Stimulated activated CD8-positive, alpha-beta memory T cell treated with anti-CD3 and anti-CD28 coated beads, Interleukin-12 subunit alpha, Interleukin-12 subunit beta, amount 100 ng/mL, for 1 hour (primary cell): ENCODE measurements at places on chromosomes 4 and X.

DNA sequence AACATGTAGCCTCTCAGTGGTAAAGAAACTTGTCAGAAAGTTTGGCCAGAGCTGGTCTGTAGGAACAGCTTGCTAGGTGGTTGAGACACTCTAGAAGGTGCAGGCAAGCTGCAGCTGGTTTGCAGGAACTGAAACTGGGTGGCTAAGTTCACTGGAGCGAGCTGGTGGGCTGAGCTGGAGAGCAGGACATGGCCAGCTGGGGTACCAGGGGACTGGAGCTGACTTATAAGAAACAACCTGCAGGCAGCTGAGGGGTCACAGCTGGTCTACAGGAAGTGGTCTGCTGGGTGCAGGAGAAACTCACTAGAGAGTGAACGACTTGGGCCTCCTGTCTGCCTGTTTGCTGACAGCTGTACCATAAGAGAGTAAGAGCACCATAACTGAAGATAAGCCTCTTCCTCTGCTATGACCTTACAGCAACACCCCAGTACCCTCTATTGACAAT, 157.1 kb upstream of the LNX1 start:
- no peak for DNase-seq

- no peak for DNase-seq
These were observed 93.2 kb downstream of the KDR start for GRCh38 chr4:55032179-55032578.

DNA sequence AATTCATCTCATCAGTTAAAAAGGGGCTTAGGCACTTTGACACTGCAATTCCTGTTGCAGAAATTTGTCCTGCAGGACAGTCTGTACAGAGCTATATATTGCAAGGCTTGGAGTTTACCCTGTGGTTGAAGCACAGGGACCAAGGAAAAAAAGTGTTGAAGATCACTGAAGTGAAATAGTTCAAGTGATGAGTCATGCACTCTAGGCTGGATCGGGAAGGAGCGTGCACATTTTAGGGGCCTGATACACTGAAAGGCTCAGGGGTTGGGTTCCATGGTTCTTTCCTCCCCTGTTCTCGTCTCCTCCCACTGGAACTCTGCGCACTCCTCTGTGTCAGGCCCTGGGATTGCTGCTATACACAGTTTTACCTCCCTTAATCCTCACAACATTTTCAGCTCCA, 104.9 kb upstream of the ARMCX2 start:
- DNase-seq, result no peak

GRCh38 chr4:15938182-15938581, 358 bp downstream of the FGFBP1 start:
- no peak for DNase-seq

GRCh38 chr4:42348247-42348646, 49.0 kb upstream of the SHISA3 start:
- DNase-seq, result no peak

DNA sequence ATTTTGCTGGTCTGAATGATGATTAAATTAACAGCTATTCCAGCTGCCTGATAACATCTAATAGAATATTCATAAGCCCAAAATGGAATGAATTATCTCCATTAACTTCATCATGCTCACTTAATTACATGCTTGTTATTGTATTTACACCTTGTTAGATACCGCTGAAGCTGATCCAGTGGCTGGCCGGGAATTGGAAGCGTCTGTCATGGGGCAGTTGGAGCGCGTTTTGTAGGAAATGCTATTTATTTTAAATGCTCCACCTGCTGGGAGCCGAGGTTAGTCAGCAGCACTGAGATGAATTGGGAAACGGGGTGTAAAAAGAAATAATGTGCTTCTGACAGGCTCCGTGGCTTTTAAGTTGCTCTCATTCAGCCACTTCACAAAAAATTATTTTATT, 25.2 kb downstream of the ARX start:
- no peak for DNase-seq

DNA sequence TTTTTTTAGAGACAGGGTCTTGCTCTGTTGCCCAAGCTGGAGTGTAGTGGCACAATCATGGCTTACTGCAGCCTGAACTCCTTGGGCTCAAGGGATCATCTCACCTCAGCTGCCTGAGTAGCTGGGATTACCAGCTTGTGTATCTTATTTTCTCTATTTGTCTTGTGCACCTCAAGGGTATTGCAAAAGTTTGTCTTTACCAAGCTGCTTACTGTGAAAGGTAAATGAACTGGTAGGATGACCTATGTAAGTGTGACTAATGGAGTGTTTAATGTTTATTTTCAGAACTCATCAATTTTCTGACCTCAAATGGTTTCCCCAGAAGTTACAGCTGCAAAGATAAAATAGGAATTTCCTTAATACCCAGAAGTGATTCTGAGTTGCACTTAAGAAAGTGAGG, 5.3 kb upstream of the FGA start:
- DNase-seq, result no peak

DNA sequence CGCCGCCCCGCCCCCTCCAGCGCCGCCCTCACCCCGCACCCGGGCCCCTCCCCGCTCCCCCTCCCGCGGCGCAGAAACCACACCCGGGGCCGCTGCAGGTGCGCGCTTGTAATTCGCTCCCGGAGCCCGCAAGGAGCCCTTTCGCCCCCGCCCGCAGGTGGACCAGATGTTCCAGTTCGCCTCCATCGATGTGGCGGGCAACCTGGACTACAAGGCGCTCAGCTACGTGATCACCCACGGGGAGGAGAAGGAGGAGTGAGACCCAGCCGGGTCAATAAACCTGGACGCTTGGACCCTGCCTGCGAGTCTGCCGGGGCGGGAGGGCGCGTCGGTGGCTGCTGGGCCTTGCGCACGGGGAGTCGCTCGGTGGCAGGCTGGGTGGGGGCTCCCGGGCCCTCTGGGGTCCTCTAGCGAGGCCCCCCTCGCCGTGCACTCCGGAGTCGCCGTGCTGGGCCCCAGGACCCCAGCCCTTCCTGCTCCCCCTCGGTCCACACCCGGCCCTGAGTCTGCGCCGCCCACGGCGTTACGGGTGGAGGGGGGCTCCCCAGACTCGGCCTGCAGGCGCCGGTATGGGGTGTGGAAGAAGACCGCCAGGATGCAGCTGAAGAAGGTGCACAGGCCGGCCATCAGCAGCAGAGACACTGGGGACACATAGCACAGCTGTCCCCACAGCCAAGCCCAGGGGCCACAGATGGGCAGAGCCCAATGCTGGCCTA, 7.1 kb downstream of the SLC49A3 start:
- DNase-seq, result no peak

- no peak for DNase-seq
These were observed 470.0 kb upstream of the INTU start for GRCh38 chr4:127162741-127163140.

- DNase-seq, result no peak
These were observed 69.4 kb upstream of the PRDM5 start for GRCh38 chr4:120991885-120992284.

DNA sequence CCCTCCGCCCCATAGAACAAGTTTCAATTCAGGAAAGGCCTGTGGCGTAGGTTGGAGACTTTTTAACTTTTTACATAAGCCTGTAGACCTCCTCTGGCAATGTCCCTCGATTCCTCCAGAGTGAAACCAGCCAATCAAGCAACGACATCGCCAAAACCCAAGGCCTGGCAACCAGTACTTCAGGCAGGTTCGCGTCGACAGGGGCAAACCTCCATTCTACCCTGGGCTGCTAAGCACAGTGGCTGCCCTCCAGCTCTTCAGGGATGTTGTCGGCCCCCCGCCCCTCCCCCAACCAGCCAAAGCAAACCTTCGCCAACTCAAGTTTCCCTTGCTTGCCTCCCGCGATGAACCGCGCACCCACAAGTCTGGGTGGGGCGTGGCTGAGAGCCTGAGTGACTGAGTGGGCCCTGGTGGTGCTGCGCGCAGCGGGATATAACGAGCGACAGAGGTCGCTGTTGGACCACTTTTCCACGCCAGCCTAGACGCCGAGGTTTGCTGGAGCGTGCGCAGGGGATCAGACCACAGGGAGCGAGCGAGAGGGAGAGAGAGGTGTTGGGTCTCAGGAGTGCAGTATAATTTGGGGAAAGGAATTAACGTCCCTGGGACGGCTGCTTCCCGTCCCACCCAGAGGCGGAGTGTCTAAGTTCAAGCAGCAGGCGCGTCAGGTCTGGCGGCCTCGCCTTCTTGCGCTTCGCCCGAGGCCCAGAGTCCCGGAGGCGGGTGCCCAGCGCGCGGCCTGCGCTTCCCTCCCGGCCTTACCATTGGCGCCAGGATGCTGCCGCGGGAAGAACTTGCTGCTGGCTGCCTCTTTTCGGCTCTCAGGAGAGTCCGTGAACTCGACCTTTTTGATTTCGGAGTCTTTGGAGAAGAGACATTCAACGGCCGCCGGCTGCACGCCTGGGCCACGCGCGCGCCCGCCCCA, 9.0 kb upstream of the PITX2 start:
- DNase-seq, result no peak

- DNase-seq, result no peak
These were observed 13.4 kb upstream of the COL25A1 start for GRCh38 chr4:109315818-109316217.

DNA sequence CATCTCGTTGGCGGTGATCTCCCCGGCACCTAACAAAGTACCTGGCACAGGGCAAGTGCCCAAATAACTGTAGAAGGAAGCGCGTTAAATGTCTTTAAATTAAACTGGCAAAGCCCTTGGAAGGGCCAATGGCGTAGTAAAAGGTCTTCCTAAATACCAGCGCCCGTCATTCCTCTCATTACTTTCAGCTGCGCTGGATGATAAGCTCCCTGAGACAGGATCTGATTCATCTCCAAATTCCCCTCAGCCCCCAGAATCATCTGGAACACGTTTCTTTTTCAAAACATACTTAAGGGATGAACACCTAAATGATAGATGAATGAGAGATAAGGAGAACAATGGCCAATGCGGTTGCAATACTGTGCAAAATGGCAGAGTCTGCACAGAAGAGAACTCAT, 95.1 kb downstream of the AFAP1 start:
- no peak for DNase-seq

- no peak for DNase-seq
These were observed 104.1 kb upstream of the MCF2 start for GRCh38 chrX:139811942-139812629.

- no peak for DNase-seq
These were observed 60.8 kb downstream of the DLG3 start for GRCh38 chrX:70505451-70505841.

GRCh38 chr4:142085513-142086292, 449.3 kb downstream of the IL15 start:
- DNase-seq, result no peak

DNA sequence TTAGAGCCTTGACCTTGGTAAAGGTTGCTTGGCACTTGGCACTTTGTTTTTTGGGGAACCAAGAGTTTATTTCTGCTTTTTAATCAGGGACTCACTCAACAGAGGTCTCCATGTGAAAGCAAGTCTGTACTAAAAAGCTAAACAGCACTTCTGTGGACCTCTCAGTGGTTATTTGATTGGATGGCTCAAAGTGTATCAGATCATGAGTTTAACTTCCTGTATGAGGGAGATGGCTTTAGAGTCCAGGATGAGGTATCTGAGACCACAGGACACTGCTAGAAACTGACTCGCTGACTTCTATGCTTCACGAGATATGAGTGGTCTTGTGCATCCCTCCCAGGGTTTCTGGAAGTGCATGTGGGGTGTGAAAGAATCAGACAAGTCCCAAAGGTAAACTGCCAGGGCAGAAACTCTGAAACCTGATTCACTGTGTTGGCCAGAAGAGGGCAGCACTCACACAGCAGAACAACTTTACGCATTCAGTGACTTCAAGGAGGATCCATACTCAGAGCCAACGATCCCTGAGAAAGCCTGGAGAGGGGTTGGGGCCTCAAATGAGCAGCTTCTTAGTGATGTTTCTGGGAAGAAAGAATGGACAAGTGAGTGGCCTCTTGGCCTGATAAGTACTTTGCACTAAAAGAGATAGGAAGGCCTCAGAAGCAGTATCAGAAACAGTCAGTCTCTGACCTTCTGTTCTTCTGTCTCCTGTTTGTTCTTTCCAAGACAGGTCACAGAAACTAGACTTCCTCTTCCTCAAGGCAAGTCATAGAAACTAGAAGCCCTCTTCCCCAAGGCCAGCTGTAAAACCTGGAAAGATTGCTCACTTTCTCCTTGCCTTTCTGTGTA, 220.3 kb upstream of the CXCL13 start:
- peak; percentile 23 for DNase-seq

- no peak for DNase-seq
These were observed 72.1 kb downstream of the ARHGEF38 start for GRCh38 chr4:105624530-105624929.

GRCh38 chr4:67713529-67714247, 12.7 kb upstream of the UBA6 start:
- DNase-seq, result no peak

- no peak for DNase-seq
These were observed 59.2 kb upstream of the RPS6KA3 start for GRCh38 chrX:20325786-20326388.

GRCh38 chr4:8504279-8505007, 63.9 kb downstream of the TRMT44 start:
- no peak for DNase-seq

- no peak for DNase-seq
These were observed 160.9 kb downstream of the AFAP1 start for GRCh38 chr4:7778510-7779431.
